ENCODE measurements at places on chromosomes 3 and 15.

- DNase-seq, result peak; percentile 42
These were observed 500.9 kb downstream of the SOX2 start for GRCh38 chr3:182212479-182213076.

- no peak for DNase-seq
These were observed 481.3 kb downstream of the NAALADL2 start for GRCh38 chr3:175340338-175341015.

DNA sequence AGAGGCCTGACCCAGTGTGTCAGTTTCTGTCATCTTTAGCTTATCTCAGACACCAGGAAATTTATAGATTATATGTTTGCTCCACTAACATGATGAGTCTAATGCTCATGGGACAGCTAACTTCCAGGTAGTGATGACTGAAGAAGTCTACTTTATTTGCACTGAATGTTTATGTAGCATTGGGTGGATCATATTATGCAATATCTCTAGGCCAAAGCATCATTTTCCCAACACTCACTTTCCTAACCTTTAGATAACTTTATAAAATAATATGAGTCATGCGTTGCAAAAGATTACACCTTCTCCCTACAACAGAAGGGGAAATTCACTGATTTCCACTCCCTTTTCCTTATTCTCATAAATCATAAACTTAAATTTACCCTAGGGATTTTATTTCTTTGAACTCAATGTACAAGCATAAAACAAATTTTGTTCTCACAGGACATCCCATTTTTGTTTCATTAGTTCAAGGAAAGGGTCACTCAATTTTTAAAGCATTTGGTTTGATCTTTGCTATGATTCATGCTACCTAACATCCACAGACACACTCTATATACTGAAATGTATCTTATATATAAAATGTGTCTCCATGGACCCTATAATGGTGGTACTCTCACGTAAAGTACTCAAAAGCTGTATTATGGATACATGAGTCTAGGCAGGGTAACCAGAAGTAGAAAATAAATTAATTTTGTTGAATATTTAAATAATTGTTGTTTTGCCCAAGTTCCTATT, 225.2 kb downstream of the WDR72 start:
- no peak for DNase-seq

DNA sequence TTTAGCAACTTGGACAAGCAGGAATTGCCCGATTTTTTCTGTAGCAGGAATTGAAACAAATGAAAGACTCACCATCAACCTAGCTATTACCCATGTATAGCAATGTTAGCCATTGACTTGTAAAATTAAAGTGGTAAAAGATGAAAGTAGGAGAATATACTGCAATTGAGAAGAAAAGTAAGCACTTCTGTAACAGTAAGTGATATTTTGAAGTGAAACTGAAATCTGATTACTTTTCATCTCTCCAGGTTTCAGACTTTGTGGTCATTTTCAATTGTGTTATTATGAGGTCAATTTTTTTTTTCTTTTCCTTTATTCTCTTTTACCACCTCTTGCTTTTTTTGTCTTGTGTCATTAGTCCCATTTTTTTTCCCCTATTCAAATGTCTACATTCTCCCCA, 1078.2 kb downstream of the ZPLD1 start:
- no peak for DNase-seq

DNA sequence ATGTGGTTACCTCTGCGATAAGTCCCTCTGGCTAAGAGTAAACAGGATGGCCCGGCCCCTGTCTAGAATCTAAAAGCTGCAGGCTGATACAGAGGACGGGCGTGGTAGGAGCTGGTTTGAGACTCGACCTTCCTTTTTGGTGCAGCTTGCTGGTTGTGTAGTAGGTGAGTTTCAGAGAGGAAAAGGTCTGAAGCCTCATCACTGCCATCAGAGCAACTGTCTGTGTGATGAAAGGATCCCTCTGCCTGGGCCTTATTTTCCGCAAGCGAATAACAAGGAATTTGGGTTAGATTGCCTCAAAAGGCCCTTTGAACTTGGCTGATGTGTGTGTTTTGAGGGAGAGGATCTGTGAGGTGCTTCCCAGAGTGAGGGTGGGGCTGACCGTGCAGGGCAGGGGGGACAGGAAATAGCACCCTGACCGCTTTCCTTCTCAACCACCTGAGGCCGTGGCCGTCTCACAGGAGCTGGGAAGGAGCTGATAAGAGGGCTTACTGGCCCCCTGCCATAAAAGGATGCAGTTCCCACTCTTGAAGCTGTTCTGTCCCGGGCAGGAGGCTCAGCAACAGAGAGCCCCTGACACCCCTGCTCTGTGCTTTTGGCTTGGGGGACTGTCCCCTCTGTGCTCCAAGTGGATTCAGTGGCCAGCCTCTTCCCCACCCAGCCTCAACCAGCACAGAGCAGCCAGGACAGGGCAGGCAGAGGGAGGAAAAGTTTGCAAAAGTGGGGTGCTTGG, 45.6 kb upstream of the TFRC start:
- no peak for DNase-seq

DNA sequence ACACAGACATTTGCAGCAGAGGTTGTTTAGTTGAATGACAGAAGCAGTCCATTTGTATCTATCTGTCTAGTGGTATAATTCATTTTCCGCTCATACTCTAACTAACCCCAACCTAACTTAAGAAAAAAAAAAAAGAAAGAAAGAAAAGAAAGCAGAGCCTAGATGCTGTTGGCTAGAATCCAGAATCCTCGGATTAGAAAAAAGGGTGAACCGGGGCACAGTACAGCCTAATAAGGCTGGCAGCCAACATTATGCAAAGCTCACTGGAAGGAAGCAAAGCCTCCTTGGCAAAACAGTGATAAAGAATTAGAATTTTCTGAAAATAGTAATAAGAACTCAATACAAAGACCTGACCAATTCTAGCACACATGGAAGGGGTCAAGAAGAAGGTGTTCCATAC, 640.8 kb downstream of the TUSC7 start:
- DNase-seq, result no peak

- DNase-seq, result no peak
These were observed 391.9 kb upstream of the TBL1XR1 start for GRCh38 chr3:177589041-177589650.

GRCh38 chr3:23945663-23945912, 502 bp downstream of the NR1D2 start:
- DNase-seq, result no peak

- peak; percentile 80 for DNase-seq
These were observed 110.6 kb upstream of the MEF2A start for GRCh38 chr15:99454941-99455788.

DNA sequence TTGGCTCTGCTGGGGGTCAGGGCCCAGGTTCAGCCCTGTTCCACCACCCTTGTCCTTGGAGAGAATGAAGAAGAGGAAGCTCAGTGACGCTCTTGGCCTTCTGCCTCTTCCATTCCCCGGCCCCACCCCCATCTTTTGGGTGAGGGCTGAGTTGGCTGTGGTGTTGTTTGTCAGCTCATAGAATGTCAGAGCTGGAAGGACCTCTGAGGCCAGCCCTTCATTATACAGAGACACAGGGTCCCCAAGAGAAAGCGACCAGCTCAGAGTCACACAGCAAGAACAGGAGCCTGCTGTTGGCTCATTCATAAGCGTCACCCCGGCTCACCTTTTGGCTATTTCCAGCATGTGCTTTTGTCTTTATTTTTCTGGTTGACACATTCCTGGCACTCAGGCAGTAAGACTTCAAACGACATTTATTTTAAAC, 68.2 kb downstream of the AAGAB start:
- no peak for DNase-seq

DNA sequence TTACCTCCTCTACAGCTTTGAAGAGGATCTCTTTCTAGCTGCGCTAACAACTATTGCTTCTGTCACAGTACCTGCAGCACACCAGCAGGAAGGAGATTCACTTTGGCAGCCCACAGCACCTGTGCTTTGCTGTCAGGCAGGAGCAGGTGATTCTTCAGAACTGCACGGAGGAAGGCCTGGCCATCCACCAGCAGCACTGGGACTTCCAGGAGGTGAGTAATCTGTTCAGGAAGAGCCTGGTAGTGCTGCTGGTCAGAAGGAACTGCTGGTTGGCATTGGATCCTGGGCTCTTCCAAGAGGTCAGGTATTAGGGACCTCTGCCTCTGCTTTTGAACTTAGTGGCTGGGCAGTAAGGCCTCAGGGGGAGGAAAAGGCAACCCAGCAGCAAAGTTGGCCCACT, 42.2 kb downstream of the DPH3 start:
- no peak for DNase-seq

- DNase-seq, result no peak
These were observed 40.5 kb upstream of the MAGEF1 start for GRCh38 chr3:184752361-184752760.

DNA sequence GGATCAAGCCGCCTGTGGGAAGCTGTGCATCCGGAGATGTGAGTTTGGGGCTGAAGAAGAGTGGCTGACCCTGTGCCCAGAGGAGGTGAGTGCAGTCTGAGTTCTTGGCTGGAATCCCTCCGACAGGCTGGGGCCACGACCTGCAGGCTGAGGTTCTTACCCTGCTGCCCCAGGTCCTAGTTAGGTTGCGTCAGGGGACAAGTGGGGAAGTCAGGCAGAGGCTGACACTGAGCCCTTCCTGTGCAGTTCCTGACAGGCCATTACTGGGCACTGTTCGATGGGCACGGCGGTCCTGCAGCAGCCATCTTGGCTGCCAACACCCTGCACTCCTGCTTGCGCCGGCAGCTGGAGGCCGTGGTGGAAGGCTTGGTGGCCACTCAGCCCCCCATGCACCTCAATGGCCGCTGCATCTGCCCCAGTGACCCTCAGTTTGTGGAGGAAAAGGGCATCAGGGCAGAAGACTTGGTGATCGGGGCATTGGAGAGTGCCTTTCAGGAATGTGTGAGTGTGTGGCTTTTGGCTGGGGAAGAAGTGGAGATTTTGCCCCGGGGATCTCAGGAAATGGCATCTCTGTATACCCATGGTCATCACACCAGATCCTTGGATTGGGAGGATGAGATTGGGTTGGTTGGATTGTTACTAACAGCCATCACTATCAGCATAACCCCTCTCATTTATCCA, 1.3 kb downstream of the PPM1M start:
- DNase-seq, result no peak

GRCh38 chr3:23920151-23920655, 3.3 kb downstream of the RPL15 start:
- DNase-seq, result no peak

DNA sequence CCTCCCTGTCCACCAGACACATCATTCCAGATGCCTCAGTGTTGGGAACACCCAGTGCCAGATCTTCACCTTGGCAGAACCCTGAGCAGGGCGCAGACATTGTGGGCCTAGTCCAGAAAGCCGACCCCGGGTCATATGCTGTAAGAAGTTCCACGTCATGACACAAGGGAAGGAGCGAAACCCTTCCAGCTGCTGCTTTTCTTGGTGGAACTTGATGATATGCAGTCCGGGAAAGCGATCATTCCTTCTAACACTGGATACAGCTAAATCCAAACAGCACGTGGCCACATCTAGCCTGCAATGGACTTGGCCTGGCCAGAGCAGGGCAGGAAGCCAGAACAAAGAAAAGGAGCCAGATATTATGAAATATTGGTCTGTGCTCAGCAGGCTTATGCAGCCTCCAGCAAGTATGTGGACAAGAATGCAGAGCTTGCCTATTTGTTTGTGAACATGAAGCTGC, 22.0 kb downstream of the GASK1A start:
- DNase-seq, result no peak

GRCh38 chr3:114939920-114940319, 207.2 kb downstream of the ZBTB20 start:
- no peak for DNase-seq

GRCh38 chr3:50364573-50365079, 5.3 kb upstream of the TMEM115 start:
- no peak for DNase-seq

DNA sequence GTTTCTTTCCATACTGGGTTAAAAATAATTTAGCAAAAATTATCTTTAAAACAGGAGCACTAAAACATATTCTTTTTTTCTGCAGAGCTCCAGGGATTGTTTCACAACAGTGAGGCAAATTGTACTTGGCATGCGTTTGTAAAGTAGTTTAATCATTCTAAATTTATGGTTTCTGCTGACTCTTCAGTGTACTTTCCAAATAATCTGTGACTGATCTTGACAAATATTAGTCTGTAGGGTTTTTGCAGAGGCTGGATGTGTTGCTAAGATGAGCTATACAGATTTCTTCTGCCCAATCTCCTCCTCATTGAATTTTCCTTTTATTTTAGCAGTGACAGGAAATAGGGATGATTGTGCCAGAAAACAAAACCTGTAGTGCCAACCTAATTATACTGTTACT, 328.0 kb upstream of the MANF start:
- DNase-seq, result no peak

DNA sequence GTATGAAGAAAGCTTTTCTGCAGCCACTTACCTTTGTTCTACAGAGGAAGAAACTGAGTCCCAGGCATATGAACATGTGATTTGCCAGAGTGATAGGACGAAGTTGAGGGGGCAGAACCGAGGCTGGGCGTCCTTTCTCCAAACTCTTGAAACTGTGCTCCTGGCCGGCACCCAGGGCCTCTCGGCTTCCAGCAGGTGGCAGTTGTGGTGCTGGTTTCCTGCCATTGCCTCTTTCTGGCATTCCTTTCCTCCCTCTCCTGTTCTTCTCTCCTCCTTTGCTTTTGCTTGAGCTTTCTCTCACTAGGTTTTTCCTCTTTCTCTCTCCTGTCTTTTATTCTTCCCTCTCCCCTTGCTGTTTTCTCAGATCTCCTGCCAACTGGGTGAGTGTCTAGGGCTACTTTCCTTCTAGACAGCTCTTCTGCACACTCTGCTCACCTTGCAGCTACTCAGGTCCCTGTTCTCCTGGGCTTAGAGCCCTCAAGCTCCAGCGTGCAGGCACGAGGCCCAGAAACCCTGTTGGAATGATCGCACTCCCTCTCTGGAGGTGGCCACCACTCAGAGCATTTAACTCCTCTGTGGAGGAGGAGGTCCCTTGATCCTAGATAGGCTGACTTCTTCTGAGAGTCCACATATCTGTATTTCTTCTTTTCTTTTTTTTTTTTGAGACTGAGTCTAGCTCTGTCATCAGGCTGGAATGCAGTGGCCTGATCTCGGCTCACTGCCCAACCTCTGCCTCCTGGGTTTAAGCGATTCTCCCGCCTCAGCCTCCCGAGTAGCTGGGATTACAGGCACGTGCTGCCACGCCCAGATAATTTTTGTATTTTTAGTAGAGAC, 26.2 kb downstream of the TRAK1 start:
- peak; percentile 45 for DNase-seq

DNA sequence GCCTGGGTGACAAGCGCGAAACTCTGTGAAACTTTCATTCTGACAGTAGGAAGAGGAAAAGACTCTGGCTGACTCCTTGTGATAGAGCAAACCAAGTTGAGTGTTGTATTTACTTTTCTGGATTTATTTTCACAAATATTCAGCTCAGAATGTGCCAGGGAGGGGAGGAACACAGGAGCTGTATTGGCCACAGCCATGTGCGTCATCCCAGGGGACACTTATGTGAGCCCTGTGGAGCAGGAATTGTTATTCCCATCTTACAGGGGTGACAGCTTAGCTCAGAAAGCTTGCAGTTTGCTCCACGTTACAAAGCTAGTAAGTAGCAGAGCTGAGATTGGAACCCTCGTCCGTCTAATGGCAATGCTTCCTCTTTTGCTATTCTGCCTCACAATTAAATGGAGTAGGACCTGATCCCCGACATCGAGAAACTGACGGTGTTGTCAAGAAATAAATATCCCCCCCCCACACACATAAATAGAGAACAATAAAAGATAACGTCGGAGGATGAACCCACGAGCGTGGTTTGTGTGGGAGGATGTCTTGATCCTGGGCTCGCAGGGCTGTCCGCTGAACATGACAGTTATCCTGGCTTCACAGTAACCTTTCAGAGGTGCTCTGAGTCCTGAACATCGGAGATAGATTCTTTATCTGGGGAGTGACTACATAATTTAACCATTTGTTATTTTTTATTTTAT, 151.6 kb upstream of the CTDSPL start:
- DNase-seq, result no peak

- no peak for DNase-seq
These were observed 656.7 kb upstream of the CCDC54 start for GRCh38 chr3:106720510-106720909.
